ENCODE measurements at places on chromosomes 4 and X.

DNA sequence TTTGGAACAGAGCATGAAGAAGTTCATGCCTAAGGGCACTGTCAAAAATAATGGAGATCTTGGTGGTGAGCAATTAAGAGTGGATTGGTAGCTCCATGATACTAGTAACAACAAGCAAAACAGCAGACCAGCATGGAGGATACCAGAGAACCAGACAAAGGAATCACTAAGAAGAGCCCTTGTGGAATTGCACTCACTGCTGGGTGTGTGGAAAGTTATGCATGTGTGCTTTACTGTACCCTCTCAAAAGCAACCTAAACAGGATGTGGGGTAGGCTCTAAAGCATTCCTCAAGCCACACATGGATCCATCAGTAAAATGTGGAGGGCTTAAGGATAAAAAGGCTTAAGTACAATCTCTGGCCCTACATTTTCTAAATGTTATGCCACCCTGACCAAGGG, 69.5 kb downstream of the AR start:
- DNase-seq = no peak

GRCh38 chrX:19793471-19793870, 93.9 kb downstream of the SH3KBP1 start:
- DNase-seq = no peak

DNA sequence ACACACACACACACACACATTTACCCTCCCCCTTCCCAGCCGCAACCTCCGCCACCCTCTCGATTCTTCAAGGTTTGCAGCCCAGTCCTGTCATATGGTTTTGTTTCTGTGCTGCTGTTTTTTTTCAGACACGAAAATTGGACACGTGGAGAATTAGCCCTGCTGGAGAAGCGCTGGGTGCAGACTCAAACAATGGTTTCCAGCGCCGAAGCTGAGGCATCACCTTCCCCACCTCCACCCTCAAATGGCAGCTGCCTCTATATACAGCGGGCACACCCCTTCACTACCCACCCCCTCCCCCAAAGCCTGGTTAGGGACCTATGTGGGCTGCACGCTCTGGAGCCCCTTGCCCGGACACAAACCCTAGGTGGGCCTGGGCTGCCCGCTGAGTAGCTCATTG, 87.9 kb downstream of the BCOR start:
- DNase-seq = no peak

DNA sequence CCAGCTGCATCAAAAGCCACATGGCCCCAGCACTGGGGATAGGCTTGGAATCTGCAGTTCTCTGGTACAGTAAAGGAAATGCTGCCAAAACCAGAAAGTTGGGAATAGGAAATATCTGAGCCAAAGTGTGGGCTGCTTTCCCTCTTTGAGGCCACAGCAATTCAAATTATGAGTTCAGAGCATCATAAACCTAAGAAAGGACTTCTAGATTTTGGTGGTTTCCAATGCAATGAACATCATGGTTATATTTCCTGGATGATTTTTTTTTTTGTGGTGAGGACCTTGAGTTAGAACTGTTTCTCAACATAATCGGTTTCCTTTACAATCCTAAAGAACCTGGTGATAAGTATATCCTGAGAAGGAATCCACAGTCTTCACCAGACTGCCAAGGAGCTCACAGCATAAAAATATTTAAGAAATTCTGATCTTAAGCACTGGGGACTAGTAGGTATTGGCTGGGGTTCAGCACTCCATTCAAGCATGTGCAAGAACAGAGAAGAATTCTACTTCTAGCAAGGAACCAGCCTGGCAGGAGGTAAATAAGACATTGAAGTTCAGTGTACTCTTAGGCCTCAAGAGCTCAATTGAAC, 29.8 kb upstream of the ARHGAP24 start:
- DNase-seq = no peak

Data from RKO (cell line).